Hippocampal formation (tissue), 2 donors: ENCODE measurements at places on chromosomes 3 and 15.

- no peak for DNase-seq
These were observed 35.5 kb downstream of the ASTE1 start for GRCh38 chr3:130991126-130991525.

GRCh38 chr3:125478326-125478725 lies 41.7 kb downstream of the SNX4 start:
- DNase-seq: no peak

- no peak for DNase-seq
These were observed 25.3 kb downstream of the EPHB3 start for GRCh38 chr3:184586851-184587250.

DNA sequence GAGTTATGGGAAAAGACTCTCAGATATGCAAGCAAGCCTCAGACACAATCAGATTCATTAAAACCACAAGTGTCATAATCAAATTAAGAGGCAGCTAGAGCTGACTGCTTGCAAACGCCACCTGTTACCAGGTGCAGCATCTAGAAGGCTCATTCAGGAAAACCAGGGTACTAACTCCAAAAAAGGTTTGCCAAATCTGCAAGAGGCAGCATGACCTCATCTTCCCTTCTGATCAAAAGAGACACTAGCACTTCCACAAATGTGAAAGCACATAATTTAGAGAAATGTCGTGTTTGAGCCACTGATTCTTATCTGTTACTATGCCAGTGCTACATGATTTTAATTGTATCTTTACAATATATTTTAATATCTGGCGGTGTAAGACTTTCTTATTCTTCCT lies 123.3 kb upstream of the NANOGP8 start:
- DNase-seq: no peak

DNA sequence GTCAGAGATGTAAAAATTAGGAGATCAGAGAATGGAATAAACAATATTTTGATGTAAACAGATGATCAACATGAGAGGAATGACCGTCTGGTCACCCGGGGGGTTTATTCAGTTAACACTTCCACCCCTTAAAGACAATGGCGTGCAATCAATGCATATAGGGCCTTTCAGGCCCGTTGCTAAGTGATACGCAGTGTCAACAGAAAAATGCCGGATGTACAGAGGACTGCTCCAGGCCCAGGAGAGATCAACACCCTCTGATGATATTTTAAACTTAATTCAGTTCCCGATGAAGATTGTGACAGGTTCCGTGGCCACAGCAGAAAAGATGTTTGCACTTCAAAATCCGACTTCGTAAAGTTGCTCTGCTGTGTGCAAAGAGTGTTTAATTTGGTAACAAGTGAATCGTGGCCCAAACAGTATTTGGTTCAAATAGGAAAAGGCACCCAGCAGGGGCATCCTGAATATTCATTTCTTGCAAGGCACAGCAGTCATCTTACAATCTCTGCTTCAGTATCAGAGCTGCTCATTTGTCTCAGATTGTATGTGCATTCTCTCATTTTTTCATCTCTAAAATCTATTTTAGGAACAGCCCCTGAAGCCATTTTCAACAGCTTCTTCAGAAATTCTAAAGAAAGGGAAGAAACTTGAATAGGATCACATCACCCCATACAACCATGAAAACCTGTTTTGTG lies 72.6 kb downstream of the FOXB1 start:
- DNase-seq: no peak

DNA sequence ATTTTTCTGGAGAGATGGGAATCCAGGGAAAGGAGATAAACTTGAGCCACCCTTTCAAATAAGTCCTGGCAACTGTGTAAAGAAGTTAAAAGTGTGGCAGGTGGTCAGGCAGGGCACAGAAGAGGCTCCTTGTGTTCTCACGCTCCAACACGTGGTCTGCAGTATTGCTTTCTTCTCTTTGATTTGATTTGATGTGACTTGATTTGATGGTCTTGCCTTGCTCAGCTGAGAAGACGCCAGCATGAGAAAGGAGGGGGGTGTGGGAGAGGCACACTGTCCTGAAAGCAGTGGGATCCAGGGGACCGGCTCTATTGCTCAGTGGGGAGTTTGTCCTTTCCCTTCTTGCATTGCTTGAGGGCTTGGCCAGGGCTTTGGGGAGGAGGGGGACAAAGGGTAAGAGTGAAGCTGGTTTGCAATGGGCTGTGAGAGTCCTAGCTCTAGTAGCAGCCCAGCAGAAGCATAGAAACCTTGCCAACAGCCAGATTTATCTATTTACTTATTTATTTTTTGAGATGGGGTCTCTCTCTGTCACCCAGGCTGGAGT lies 25.7 kb upstream of the NEO1 start:
- DNase-seq: no peak

GRCh38 chr3:123664753-123665152 lies 79.9 kb upstream of the HACD2 start:
- no peak for DNase-seq

- no peak for DNase-seq
These were observed 456.2 kb downstream of the ZNF385D start for GRCh38 chr3:21294768-21295167.

GRCh38 chr3:126261037-126261436 lies 80.7 kb upstream of the ALDH1L1 start:
- DNase-seq: no peak

GRCh38 chr15:89203705-89204273 lies 17.6 kb downstream of the RLBP1 start:
- DNase-seq: no peak

- DNase-seq: no peak
These were observed 541.0 kb upstream of the NAALADL2 start for GRCh38 chr3:174318181-174318580.

GRCh38 chr3:133119176-133119575 lies 81.0 kb downstream of the TMEM108 start:
- DNase-seq: no peak

DNA sequence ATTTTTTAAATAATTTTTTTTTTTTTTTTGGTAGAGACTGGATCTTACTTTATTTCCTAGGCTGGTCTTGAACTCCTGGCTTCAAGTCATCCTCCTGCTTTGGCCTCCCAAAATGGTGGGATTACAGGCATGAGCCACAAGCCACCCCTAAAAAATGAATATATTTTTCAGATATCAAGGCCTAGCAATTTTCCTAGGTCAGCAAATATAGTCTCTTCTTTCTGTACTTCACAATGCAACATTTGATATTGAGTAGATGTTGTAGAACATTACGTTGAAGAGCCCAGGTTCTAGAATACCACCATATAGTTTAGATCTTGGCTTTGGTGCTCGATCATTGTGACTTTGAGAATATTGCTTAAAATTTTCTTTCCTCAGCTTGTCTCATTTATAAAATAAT lies 437.9 kb downstream of the CNTN4 start:
- no peak for DNase-seq
